ENCODE measurements at places on chromosomes 5 and 9. TPM values are rescaled to one million over a fixed set of nuclear protein-coding genes. Genes with fewer than 3 reads are reported as not detected.

Gene ROPN1L
- 0.40 TPM for total RNA-seq

Gene PCDHGA1
- 0.29 TPM for total RNA-seq

Gene GABRA6
- not detected for total RNA-seq

Gene DNM1
- total RNA-seq = 30.8 TPM

GRCh38 chr5:35073160-35073559 is 25.4 kb upstream of the AGXT2 start:
- DNase-seq = no peak

GRCh38 chr5:1069720-1070088 is 42.2 kb downstream of the SLC12A7 start:
- no peak for DNase-seq

Gene IL5
- not detected for total RNA-seq

GRCh38 chr9:111762556-111762955 is 32.2 kb downstream of the SHOC1 start:
- DNase-seq = no peak
